ENCODE measurements at places on chromosomes 11 and 22.

DNA sequence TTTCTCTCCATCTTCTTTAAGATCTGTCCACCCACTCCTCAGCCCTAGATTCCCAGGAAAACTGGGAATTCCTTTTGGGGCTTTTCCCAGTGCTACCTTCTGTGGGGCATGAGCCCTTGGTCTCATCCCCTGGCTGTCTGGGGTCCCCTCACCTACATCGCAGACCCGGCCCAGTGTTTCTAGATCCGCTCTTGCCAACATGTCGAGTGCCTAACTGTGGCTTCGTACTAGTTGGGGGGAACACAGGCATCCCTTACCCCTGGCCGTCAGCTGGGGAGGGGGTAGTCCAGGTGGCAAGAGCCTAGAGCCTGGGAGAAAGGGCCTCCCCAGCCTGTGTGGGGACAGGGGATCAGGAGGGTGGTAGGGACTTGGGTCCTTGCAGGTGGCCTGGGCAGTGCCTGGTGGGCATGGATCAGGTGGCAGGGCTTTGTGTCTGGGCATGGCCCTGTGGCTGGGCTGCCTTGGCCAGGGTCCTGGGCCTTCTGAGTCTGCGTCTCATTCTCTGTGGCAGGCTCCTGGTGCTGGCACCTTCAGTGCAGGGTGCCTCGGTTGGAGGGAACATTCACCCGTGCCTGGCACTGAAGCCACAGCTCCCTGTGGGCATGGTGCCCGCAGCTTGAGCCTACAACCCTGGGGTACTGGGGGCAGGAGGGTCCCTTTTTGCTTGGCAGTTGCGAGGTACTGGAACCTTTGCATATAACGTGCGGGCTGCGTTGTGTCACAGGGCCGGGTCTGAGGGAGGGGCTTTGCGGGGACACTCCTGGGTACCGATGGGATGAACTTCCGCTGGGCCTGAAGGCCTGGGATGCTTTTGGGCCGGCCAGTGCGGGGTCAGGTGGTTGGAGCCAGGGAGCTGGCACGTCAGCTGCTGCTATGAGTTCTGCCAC, 4.1 kb downstream of the KCNQ1 start:
- DNase-seq = peak; percentile 62

DNA sequence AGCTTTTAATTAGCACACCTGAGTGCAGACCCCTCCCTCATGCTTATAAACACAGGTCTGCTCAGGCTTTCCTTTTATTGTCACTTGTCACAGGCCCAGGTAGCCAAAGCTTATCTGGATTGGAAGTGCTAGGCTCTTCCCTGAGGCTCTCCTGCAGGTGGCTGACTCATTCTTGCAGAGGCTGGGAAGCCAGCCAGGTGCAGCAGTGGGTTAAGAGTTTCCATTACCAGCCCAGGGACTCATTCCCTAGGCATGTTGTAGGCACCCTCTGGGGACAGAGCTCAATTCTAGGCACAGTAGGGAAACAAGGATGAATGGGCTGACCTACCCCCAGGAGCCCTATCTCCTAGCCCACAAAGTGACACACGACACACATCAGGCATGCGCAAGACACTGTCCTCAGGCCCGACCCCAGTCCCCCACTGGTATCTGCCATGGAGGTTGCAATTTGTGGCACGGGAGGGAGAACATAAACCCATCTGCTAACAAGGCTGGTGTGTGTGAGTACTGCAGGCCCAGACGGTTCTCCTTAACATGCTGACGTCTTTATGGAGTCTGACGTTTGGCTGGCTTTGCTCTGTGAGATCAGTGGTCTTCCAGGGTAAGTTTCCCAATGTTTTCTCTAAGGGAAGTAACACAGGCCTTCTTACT, 94.2 kb downstream of the ABTB2 start:
- DNase-seq = peak; percentile 73

DNA sequence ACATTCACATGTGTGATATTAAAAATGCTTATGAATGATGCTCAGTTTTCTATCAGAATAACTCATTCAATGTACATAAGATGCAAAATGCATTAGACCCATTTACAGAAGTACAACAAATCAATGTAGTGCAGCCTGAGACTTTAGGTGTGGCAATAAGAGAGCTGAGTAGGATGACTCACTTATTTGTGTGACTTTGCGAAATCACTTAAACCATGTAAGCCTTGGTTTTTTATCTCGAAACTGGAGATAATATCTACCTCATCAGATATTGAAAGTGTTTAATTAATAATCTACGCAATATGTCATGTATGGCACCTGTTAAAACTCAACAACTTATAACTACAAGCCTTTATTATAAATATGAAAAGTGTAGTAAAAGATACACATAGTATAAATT, 105.7 kb upstream of the LUZP2 start:
- DNase-seq = no peak

- no peak for DNase-seq
Observed at GRCh38 chr11:114246321-114247069, 49.7 kb upstream of the NNMT start.

DNA sequence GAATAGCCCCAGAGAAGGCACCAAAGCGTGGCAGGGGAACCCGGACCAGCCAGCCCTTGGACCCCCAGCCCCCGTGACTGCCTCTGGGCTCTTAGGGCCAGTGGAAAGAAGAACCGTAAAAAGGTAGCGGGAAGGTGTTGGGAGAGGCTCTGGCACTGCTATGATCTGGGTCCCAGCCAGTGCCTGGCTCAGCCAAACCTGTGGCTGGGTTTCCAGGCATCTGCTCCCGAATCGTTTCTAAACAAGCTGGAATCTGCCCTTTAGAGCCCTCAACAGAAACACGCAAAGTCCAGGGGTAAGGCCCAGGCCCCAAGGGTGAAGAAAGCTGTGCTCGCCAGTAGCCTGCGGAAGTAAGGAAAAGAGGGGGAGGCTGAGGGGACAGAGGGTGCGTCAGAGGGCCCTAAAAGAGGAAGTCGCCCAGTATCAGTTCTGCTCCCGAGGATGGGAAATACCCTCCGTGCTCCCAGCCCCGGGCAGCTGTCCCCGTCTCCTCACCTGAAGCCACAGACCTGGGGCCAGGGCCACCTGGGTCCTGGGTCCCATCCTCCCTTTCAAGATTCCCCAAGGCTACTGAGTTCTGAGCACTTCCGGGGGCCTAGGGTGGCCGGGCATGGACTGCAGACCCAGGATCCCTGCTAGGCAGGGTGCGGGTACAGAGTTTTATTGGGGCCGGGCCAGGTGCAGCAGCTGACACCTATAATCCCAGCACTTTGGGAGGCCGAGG, 24.7 kb downstream of the IL10RA start:
- DNase-seq = peak; percentile 57
